Stimulated activated CD8-positive, alpha-beta memory T cell treated with anti-CD3 and anti-CD28 coated beads, Interleukin-7, amount 100 ng/mL, for 1 hour (primary cell): ENCODE measurements at places on chromosomes 3 and 15.

DNA sequence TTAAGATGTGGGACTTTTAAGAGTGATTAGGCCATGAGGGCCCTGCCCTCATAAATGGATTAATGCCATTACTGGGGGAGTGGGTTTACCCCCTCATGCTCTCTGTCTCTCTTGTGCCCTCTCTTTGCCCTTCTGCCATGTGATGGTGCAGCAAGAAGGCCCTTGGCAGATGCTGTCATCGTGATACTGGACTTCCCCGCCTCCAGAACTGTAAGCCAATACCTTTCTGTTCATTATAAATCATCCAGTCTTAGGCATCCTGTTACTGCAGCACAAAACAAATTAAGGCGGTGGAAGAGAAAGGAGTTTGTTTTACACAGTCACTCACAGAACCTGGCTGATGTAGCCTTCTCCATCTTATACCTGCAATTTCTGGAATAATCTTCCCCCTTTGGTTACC is 360.3 kb upstream of the TBL1XR1 start:
- DNase-seq: no peak

- no peak for DNase-seq
These were observed 3.5 kb downstream of the SLITRK3 start for GRCh38 chr3:165192610-165193192.

DNA sequence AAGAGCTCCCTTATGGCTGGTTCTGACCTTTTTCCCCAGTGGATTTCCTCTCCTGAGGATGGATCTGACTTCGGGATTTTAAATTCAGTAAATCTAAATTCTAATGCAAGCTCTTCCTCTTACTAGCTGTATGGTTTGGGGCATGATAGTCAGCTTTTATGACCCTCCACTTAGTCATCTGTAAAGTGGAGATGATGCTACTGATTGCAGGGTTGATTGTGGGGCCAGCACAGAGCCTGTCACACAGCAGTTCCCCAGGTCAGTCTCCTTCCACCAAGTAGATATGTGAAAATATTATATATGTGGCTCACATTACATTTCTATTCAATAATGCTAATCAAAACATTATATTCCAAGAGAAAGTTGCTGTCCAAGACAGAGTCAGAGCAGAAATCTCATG is 141.3 kb upstream of the UBE2E1 start:
- DNase-seq: no peak

- DNase-seq: no peak
These were observed 1.5 kb downstream of the DLL4 start for GRCh38 chr15:40930430-40931299.

DNA sequence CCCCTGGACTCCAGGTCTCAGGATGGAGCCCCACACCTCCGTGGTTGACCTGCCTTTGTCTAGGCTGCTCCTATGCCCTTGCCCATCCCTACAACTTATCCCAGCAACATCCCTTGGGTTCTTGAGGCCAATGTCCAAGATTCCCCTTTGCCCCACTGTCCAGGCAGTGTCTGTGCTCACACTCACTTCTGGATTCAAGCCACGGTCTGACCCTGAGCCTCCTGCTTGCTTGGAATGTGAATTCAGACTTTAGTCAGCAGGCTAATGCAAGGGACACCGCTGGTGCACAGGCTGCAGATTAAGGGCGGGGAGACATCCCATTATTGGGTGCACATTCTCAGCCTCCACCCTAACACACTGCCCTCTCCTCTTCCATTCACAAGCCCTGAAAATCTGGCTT is 154.1 kb downstream of the WNT5A start:
- DNase-seq: no peak
